ENCODE measurements at places on chromosomes 3 and 15.

- DNase-seq: peak; percentile 46
These were observed at the start of gene MYD88 for GRCh38 chr3:38138349-38139190. TSS of gene MYD88 (plus strand) at chr3:38138661. CDS start at chr3:38138701, 40 bp downstream.

DNA sequence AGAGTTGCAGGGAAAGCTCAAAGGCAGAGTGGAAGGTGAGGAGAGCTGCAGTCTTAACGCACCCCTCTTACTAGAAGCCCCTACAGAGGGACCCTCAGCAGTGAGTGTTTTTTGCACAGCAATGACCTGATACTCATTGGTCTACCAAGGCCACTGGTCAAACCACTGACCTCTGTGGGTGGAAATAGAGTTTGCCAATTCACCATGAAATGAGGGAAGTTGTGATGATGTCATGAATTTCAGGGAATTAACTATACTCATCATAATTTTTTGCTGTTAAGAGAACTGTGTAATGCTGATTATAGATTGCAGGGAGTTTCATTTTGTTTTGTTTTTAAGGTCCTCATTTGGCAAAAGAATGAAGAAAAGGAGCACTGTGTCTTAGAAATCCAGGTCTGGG, 101.7 kb upstream of the SMAD3 start:
- DNase-seq: no peak

DNA sequence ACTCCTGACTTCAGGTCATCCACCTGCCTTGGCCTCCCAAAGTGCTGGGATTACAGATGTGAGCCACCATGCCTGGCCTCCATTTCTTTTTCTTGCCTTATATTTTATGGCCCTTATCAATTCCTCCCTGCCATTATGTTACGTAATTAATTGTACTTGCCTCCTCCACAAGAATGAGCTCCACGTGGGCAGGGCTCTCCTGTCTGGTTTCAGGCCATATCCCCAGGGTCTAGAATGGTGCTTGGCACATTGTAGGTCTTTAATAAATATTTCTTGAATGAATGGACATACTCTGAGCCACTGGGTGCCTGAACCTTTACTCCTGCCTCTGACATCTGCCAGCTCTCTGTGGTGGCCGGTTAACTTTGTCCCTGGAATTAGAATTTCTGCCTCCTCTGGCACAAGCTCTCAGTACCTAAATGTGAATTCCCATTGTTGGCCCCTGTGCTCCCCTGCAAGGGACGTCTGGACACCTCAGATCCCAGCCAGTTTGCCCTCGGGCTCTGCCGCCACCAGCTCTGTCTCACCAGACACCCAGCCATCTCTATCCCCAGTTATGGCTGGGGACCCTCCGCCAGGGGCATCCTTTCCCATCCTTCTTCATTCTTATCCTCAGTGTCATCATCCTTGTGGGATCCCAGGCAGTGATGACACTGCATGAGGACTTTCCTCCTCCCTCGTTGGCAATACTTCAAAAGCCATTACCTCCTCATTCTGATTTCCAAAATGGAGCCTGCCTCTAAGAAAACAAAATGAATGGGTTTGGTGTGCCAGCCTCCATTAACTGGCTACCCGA, 165.6 kb upstream of the SMAD3 start:
- no peak for DNase-seq

DNA sequence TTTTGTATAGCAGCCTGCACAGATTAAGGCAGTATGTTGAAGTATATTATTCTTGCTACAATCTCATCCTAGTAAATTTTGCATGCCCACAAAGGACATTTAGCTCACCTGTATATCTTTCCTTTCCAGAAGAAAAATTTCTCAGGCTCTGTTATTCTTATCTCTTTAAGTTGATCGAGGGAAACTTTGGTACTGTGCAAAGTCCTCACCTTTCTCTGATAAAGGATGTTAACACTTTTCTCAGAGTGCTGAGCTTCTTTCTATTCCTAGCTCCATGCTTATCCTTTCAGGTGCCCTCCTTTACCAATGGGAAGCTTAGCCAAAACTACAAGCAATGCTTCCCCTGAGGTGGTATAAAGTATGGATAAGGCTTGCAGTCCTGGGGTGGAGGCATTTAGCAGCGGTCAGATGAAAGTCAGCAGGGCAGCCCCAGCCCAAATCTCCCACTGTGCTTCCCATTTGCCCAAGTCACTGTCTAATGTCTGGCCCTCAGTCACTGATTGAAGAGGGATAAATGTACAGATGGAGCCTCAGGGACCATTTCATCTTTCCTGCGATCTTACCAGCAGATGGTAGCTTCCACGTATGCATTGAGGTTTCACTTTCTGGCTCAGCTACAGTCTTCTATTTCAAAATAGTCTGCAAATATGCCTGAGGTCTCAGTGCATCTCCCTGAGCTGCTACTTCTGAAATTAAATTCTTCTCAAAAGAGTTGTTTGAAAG, 127.8 kb upstream of the P2RY1 start:
- no peak for DNase-seq

- DNase-seq: no peak
These were observed 212.7 kb downstream of the ALCAM start for GRCh38 chr3:105579439-105579838.

GRCh38 chr3:165503825-165504224, 307.6 kb upstream of the SLITRK3 start:
- no peak for DNase-seq

DNA sequence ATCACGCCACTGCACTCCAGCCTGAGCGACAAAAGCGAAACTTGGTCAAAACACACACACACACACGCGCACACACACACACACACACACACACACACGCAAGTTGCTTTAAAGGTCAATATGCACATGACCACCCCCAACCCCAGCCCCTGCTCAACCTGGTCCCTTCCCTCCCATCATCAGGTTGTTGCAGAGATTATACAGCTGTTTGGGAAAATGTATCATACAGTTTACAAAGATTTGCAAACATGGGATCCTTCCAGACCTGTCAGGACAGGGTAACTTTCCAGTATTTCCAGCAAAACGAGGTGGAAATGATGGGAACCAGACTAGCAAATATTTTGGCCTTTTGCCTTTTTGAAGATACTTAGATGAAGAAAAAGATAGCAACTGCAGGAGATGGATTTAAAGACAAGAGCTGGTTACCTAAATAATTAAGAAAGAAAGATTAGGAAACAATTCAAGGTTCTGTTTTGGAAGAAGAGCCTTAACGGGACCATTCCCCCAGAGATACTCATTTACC, 80.2 kb downstream of the TNIK start:
- DNase-seq: no peak

- DNase-seq: no peak
These were observed 46.5 kb downstream of the LPP start for GRCh38 chr3:188200481-188200880.

GRCh38 chr3:42492508-42493080, 9.8 kb upstream of the VIPR1 start:
- no peak for DNase-seq

- DNase-seq: no peak
These were observed 445.1 kb downstream of the MECOM start for GRCh38 chr3:169218314-169218983.

- DNase-seq: no peak
These were observed 61.8 kb upstream of the MCF2L2 start for GRCh38 chr3:183490211-183490601.

DNA sequence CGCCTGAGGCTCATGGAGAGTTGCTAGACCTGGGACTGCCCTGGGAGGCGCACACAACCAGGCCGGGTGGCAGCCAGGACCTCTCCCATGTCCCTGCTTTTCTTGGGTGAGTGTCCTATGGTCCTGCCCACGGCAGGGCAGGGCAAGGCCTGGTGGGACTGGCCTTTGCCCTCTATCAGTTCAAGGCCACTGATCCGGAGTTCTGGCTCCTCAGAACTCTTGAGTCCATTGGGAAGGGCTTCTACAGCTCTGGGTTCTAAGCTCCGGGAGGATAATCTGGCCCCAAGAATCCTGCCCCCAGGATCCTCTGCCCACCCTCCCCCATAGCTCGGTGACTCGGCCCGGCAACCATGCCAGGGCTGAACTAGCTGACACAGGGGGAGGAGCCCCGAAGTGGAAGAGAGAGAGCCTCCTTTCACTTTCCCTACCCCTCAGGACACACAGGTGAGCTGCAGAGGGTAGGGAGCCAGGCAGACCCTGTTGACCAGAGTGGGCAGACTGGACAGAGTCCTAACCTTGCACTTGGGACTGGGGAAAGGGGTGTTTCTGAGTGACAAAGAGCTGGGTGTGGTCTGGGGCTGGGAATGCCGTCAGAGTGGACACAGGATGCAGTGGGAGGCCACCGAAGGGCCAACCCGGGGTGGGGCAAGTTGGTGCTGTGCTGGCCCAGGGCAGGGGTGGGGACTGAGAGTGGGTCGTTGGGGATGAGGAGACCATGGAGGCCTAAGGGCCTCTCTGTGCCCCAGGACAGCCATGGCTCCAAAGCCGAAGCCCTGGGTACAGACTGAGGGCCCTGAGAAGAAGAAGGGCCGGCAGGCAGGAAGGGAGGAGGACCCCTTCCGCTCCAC, 664 bp downstream of the PARP3 start:
- no peak for DNase-seq

- DNase-seq: no peak
These were observed 114.2 kb downstream of the KLF13 start for GRCh38 chr15:31440754-31441311.

- no peak for DNase-seq
These were observed 383.0 kb downstream of the TBL1XR1 start for GRCh38 chr3:176814285-176814684.

DNA sequence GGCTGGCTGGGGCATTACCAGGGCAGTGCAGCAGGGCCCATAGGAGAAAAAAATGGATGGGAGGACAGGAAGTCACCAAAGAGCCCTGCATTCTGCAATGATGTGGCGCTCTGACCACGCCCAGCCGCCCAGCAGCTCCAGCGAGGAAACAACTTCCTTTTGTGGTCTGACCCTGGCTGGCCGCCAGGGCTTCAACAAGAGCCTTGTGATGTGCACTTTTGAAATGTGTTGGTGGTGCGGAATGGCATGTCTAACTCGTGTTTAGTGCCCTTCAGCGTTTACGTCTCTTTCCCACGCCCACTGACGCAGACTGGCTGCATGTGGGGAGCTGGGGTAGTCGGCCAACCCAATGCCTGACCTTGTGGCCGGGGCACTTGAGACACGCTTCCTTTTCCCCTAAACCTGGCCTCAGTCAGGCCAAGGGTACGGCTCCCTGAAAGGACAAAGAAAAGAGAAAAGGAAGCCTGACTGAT, 81.9 kb upstream of the CTNNB1 start:
- peak; percentile 74 for DNase-seq

- DNase-seq: peak; percentile 61
These were observed 19.6 kb downstream of the CLK3 start for GRCh38 chr15:74635228-74635627.

DNA sequence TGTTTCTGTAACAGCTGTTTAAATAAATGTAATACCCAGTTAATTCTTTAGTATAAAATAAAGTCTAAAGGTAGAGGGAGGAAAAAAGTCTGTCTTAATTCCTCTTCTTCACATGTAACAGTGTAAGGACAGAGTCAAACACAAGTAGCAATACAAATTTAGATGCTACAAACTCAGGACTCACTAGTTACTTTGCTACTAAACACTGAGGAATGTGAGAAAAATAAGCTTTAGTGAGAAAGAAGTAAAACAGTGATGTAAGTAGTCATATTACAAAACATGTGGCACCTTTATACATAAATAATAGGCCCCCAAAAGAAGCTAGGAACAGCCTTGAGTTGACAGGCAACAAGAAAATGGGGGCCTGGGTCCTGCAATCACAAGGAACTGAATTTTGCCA, 113.0 kb downstream of the TBC1D5 start:
- DNase-seq: no peak

- DNase-seq: no peak
These were observed 48.3 kb upstream of the ITGA11 start for GRCh38 chr15:68480296-68480695.

DNA sequence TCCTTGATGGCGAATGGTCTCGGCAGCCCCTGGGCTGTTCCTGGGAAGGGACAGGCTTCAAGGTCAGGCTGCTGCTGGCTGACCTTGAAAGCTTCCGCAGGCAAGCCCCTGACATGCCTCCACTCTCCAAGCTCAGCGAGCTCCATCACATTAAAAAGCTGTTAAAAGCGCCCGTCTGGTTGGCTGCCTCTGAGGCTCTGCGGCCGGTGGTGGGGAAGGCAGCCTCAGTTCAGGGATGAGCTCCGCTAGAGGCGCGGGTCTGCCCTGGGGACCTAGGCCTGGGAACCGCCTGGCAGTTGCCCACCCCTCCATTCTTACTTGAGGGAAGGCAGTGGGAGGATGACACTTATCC, 103.8 kb downstream of the LINGO1 start:
- no peak for DNase-seq

DNA sequence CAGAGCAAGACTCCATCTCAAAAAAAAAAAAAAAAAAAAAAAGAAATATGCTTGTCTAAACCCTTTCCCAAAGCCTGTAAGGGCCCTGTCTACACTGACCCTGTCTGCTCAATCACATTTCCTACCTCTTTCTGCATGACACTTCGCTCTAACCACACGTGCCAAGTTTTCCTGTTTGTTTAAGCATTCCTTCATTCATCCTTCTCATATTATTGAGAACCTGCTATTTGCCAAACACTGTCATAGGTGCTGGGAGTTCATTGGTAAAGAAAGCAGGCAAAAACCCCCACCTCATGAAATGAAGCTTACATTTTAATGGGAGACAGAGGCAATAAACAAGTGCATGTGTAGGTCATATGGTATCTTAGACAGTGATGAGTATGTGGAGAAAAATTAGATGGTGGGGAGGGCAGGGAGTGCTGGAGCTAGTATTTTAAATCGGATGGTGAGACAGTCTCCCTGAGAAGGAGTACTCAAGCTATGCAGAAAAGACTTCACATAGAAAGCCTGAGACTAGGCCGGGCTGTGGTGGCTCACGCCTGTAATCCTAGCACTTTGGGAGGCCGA, 48.0 kb downstream of the B3GNT5 start:
- DNase-seq: no peak

- no peak for DNase-seq
These were observed 95.0 kb upstream of the FNDC3B start for GRCh38 chr3:171944118-171945016.

DNA sequence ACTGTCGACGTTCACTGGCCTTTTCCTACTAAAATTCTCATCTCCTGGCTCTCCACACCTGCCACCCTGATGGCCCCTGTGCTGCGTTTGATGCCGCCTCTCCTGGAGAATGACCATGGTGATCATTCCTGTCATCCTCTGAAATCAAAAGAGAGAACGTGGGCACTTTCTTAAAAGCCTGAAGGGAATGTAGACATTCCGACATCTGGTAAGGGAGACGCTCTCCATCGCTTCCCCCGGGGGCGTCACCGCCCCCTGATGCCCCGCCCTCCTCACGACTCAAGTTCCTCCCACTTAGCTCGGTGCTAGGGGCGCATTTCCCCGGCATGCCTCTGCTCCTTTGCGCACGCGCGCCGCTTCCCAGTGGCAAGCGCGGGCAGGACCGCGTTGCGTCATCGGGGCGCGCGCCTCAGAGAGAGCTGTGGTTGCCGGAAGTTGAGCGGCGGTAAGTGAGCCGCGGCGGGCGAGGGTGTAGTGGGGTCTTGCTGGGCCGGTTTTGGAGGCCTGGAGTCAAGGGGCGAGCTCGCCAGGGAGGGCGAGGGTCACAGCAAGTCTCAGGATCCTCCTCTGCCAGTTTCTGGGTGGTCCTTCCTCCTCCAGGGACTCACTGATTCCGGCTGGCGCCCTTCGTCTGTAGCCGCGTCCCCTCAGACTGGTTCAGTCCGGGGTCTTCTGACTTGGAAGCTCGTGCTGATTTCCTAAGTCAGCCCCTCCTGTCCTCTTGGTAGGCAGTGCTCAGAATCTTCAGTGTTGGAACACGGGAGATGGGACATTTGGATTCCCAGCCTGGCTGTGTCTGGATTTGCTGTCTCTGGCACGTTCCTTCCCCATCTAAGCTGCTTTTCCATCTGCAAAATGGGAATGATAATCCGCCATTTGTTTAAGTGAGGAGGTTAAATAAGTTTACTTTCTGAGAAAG, at the start of gene ATG7:
ATG7 (plus strand) TSS at position 412 of the 919 bp plus-strand sequence. CDS start 26,299 bp downstream, outside the sequence.
- peak; percentile 90 for DNase-seq
